ENCODE measurements at places on chromosomes 3 and 15.
A peak's percentile ranks its signal among the peaks of the same experiment; 100 is the strongest.

GRCh38 chr3:98705212-98705611 is 57.9 kb upstream of the ST3GAL6 start:
- no peak for DNase-seq

DNA sequence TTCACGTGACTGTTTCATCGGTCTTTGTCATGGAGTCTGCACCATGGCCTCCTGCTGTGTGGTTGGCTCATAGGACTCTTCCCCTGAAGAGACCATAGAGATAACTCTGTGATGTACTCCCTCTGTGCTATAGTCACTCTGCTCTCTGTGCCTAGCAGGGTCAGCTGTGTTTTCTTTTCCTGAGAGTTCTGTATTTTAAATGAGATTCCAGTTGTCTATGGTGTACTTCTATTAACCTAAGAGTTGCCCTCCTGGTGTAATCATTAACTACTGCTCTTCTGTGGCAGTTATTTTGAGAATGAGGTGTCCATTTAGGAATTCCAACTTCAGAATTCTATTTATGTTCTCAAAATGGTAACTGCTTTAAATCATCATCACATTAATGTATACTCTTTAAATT is 114.5 kb upstream of the ARPP21 start:
- peak; percentile 10 for DNase-seq

- DNase-seq, result no peak
Observed at GRCh38 chr3:52022323-52023100, 26.8 kb upstream of the RPL29 start.

- DNase-seq, result no peak
Observed at GRCh38 chr3:128369121-128369703, 97.5 kb downstream of the DNAJB8 start.

- DNase-seq, result no peak
Observed at GRCh38 chr3:52029053-52029452, 27.3 kb downstream of the DUSP7 start.

DNA sequence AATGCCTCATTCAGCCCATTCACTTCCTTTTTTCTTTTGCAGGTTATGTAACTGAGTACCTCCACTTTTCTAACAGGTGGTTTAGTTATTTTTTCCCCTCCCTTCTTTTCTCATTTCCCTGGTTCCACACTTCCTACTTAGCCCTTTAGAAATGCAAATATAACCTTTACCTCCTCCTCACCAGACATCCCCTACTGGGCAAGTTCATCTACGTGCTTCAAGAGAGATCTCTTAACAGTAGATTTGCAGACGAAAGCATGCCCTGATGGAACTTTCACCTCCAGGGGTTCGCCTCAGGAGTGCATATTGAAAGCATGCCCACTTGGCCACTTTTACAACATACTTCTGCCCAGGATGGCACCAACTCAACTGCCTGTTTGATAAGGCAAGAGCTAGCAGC is 314.1 kb upstream of the LRRC3B start:
- DNase-seq, result no peak

- no peak for DNase-seq
Observed at GRCh38 chr3:42666577-42666998, 13.1 kb downstream of the ZBTB47 start.

GRCh38 chr3:197026481-197026866 is 3.1 kb downstream of the MELTF start:
- no peak for DNase-seq

- no peak for DNase-seq
Observed at GRCh38 chr15:62896969-62897486, 145.5 kb upstream of the TPM1 start.

DNA sequence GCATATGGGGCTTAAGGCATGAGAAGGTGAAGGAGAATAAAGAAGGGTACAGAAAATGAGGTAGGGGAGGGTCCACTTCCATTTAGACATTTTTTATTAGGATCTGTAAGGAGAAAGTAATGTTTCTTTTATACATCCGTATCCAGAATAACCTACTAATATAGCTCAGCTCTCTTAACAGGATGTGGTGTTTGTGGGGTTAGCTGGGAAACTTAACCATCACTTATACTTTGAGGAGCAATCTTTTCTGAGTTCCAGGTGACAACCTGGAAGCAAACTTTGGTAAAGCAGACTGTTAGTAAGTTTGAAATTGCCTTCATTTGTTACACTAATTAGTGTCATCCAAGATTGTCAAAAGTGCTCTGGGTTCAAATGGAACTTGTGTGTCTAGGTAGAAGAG is 36.6 kb downstream of the BUB1B start:
- no peak for DNase-seq

GRCh38 chr3:188433521-188434150 is 279.7 kb downstream of the LPP start:
- DNase-seq, result no peak

DNA sequence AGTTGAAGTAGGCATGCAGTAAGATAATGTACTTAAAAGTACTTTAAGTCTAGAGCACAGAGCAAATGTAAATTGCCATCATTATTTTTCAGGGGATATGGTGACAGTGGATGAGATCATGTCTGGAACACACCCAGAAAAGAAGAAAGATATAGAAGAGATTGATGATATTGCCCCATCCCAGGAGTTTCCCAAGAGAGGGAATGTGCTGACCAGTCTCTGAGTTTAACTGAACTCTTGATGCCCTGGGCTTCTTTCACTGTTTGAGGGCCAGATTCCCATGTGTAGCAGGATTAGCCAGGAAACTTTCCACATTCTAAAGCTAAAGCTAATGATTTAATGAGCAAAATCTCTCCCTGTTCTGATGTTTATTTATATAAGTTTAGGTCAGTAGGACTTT is 366.8 kb upstream of the UMPS start:
- DNase-seq, result no peak

GRCh38 chr3:176992565-176992964 is 204.7 kb downstream of the TBL1XR1 start:
- DNase-seq, result no peak

DNA sequence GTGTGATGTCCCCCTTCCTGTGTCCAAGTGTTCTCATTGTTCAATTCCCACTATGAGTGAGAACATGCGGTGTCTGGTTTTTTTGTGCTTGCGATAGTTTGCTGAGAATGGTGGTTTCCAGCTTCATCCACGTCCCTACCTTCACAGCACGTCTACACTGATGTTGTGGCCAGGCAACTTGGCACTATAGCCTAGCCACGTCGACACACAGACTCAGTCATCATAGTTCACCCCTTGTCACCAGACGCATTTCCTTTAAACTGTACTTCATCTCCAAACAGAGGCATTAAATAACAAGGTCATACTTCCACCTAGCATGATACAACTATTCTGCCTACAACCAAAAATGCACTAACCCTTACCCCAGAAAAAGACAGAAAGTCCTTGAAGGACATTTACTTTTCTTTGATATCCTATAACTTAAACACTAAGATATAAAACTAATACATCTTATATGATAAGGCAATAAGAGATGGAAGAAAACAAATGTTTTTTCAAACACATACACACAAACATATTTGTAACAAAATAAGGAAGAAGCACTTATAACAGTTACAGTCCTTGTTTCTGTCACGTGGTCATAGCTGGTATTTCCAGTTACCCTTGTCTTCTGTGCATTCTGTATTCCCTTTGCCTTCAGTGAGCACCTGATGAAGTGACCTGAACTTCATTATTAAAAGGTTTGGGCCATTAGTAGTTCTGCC is 121.4 kb downstream of the KLF13 start:
- DNase-seq, result no peak

- DNase-seq, result no peak
Observed at GRCh38 chr3:7209098-7209497, 348.2 kb downstream of the GRM7 start.

GRCh38 chr15:25805031-25805430 is 58.1 kb downstream of the ATP10A start:
- no peak for DNase-seq

DNA sequence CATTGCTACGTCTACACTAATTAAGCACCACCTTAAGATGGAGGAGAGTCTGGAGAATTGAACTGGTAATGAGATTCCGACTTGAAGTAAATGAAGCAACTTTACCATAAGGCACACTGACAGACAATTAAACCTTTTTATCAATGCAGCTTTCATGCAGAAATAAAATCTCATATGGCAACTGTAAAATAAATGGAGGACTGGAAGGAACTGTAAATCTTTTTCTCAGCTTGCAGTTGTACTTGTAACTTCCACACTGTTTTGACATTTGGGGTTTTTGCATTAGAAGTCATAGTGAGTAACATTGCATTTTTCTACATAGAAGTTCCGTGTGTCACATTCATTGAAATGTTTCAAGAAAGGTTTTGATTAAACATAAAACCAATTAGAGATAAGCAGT is 705.3 kb downstream of the NLGN1 start:
- no peak for DNase-seq

DNA sequence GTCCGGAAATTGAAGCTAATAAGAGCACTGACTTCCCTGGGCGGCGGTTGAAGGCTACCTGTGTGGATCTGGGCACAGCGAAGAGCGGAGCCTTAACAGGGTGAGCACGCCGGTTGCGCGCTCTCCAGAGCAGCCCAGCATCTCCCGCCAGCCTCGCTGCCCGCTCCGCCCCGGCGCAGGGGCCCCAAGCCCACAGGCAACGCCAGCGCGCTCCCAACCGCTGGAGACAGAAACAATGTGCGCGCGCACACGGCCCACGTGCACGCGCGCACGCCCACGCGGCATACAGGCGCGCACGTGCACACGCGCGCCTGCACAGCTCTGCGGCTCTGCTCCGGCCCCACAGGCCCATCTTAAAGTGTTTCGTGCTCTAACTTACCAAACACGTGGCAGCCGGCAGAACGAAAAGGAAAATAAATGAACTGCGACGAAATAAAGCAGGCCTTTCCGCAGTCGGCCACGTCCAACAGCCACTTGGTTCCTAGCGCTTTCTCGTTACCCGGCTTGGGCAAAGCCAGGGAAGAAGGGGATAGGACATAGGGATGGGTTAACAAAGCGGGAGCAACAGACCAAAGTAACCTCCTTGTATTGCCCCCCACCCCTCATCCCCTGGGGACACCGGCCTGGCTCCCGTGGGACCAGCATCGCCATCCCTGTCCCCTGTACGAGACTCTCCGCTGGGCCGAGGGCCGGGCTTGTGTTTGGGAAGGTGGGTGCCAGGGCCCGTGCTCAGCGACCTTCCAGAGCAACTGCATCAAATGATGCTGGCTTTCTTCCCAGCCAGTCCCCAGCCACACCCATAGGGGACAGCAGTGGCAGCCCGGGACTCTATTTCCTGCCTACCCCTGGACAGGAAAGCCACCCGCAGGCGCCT is 203.7 kb downstream of the ABHD5 start:
- peak; percentile 75 for DNase-seq

- DNase-seq, result no peak
Observed at GRCh38 chr3:58026598-58026997, 18.4 kb downstream of the FLNB start.

- DNase-seq, result no peak
Observed at GRCh38 chr3:190497811-190498210, 16.1 kb upstream of the IL1RAP start.

DNA sequence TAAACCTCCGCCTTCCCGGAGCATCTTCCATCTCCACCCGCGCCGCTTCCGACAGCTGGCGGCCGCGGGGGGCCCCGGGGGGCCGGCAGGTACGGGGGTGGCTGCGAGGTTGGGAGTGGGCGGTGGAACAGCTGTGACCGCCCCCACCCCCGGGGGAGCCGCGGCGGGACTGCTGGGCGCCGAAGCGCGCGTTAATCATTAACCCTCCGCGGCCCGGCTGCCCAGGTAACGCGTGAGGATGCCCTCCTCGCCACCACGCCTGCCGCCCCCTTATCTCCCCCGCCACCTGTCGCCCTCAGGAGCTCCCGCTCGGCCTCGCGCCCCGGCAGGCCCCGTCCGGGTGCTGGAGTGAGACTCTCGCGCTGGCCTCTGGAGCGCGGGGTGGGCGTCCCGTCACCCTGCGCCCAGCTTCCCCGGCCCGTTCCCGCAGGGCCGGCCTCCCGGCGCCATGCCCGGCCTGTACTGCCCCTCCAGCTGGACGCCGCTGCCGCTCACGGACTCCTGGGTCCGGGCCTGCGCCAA is 757 bp downstream of the VWA5B2 start:
- no peak for DNase-seq

GRCh38 chr15:92385096-92385495 is 8.6 kb upstream of the ST8SIA2 start:
- DNase-seq, result no peak

DNA sequence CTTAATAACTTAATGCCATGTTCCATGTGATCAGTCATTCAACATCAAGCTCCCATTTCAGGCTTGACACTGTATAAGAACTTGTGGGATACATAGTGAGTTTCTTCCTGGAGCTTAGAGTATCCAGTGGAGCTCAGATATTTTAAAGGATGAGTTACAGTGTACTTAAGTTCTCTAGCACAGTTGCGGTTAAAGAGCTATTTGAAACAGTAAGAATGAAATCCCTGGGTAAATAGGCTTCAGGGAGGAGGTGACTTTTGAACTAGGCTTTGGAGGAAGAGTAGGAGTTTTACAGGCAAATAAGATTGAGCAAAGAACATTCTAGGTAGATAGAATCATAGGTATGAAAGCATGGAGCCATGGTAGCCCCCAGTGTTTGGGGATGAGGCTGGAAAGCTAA is 3.8 kb downstream of the ZNF592 start:
- DNase-seq, result no peak

DNA sequence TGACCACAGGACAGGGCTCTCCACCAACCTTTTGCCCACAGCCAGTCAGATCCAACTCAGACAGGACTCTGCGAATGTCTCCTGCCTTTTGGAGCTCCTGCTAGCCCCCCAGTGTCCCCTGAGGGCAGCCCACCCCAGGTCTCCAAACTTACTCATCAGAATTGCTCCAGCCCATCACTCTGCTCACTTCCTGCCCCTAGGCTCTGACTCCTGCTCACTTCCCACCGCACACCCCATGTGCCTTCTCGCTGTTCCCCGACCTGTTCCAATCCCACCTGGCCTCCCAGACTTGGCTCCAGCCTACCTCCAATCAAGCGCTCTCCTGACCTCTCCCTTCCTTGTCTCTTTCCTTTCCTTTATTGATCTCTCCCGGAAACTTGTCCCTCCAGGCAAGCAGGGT is 5.9 kb upstream of the STRA6 start:
- DNase-seq, result no peak

- no peak for DNase-seq
Observed at GRCh38 chr3:103048068-103048722, 613.4 kb downstream of the ZPLD1 start.

- DNase-seq, result no peak
Observed at GRCh38 chr3:129312021-129312639, 33.5 kb downstream of the HMCES start.

- peak; percentile 31 for DNase-seq
Observed at GRCh38 chr15:85766001-85766831, 28.5 kb downstream of the KLHL25 start.

DNA sequence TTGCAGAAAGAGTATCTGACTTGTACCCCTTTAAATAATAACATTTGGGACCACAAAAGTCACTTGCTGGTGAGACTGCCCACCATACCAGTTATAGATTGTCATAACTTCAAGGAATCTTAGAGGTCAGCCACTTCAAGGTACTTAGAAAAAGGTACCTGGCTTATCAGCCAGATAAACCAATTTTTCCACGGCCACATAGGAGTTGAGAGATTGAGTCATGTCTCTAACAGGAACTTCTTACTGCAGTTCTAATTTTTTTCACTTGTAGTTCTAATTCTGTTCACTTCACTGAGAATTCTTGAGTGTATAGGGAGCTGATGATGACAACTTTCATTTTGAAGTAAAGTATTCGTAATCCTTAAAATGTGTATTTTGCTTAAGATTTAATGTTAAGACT is 317.1 kb upstream of the CBLB start:
- DNase-seq, result no peak

Data from WTC11 (cell line).